ENCODE measurements at places on chromosomes 7 and 10.

- DNase-seq = no peak
Measured at GRCh38 chr10:127407551-127407950, 141.6 kb upstream of the NPS start.

DNA sequence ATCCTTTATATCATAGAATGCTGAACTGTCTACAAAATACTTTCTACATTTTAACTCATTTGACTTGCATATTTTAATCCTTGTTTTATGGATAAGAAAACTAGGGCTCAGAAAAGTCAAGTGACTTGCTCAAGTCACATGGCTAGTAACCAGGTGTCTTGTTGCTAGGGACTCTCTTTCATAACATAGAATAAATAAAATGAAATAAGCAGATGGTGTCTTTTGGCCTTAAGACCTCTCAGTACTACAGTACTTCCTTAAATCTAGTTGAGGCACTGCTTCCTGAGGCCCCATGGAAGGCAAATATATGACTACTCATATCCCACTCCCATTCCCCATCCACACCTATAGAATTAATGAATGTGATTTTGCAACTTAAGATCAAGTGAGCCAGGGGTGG, 87.9 kb downstream of the CDK6 start:
- DNase-seq = no peak

- peak; percentile 57 for DNase-seq
Measured at GRCh38 chr7:4613846-4614548, 68.1 kb upstream of the FOXK1 start.

GRCh38 chr7:152136686-152137085, 111.2 kb downstream of the GALNT11 start:
- DNase-seq = peak; percentile 20

- no peak for DNase-seq
Measured at GRCh38 chr7:37816922-37817590, 31.3 kb upstream of the NME8 start.

DNA sequence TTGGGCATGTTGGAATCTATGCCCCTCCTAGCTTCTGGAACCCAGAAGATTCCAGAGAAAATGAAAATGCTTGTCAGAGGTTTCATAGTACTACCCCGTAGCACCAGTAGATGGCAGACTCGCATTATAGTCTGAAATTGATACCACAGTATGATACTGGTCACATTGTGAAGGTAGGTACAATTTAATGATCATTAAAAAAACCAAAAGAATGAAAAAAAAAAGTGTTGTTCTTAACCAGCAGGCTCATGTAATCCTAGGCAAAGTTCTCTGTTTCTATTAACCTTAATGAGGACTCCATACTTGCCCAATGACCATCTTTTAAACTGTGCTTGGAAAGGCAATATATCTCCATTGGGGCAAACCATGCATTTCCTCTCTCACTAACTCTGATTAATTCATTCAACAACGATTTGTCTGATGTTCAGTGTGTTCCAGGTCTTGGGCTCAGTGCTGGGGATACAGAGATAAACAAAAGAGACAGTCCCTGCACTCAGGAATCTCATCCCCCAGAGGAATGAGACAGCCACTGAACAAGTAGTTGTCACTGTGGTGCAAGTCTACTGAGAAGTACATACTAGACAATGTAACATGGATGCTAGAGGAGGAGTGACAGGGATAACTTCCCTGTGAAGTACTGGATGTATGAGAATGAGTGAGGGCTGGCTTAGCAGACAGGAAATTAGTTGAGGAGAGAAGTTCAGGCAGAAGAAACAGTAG, 223.5 kb upstream of the PHYHIPL start:
- no peak for DNase-seq

GRCh38 chr10:21427804-21428481, 97.5 kb downstream of the SKIDA1 start:
- DNase-seq = no peak

GRCh38 chr10:1347962-1348772, 292.0 kb downstream of the WDR37 start:
- DNase-seq = no peak

DNA sequence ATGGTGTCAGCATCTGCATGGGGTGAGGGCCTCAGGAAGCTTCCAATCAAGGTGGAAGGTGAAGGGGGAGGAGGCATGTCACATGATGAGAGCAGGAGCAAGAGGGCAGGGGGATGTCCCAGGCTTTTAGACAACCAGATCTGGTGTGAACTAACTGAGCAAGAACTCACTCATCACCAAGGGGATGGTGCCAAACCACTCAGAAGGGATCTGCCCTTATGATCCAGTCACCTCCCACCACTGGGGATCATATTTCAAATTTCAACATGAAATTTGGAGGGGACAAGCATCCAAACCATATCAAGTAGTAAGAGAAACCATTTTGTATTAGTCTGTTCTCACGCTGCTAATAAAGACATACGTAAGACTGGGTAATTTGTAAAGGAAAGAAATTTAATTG, 33.6 kb downstream of the THNSL1 start:
- DNase-seq = no peak
